ENCODE measurements at places on chromosomes 13 and 19. TPM values are rescaled to one million over a fixed set of nuclear protein-coding genes. Genes with fewer than 3 reads are reported as not detected.

- no peak for DNase-seq
Observed at GRCh38 chr19:16641695-16642094, 13.7 kb upstream of the MED26 start.

- DNase-seq = no peak
Observed at GRCh38 chr13:40875583-40875982, 86.2 kb downstream of the SLC25A15 start.

ZNF468 gene
- total RNA-seq = 19.1 TPM

GARIN5A gene
- not detected for total RNA-seq
